Cardiac septum (tissue), 1 donor: ENCODE measurements at places on chromosomes 1 and 21. TPM values are rescaled to one million over a fixed set of nuclear protein-coding genes. Genes with fewer than 3 reads are reported as not detected.

The PGLYRP4 gene
- not detected for total RNA-seq

DNA sequence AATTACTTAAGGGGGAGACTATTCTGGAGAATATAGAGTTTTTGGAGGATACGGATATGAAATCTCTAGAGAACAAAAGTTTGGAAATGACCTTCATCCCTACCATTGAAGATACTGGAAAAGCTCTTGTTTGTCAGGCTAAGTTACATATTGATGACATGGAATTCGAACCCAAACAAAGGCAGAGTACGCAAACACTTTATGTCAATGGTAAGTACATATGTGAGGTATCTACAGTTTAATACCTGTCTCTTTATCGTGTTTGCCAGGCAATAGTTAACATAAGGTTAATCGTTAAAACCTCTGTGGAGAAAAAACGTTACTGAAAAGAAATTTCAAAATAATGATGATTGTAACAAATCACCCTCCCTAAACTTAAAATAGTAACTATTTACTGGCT is 11.8 kb downstream of the VCAM1 start:
- no peak for DNase-seq

GRCh38 chr1:112504001-112504660 is 4.6 kb upstream of the WNT2B start:
- DNase-seq: no peak

- no peak for DNase-seq
Observed at GRCh38 chr1:47585141-47585902, 147.5 kb downstream of the FOXD2 start.

- no peak for DNase-seq
Observed at GRCh38 chr1:214364386-214364785, 83.4 kb downstream of the SMYD2 start.

- no peak for DNase-seq
Observed at GRCh38 chr1:1920608-1921458, 1.8 kb upstream of the TMEM52 start.
